Stimulated activated CD8-positive, alpha-beta memory T cell treated with anti-CD3 and anti-CD28 coated beads, Interleukin-12 subunit alpha, Interleukin-12 subunit beta, amount 100 ng/mL, for 1 hour (primary cell): ENCODE measurements at places on chromosomes 3 and 15.

- DNase-seq, result no peak
Observed at GRCh38 chr3:169954142-169954756, 12.4 kb upstream of the SEC62 start.

GRCh38 chr15:40038275-40038637 lies 725 bp downstream of the SRP14 start:
- DNase-seq, result no peak

- DNase-seq, result no peak
Observed at GRCh38 chr3:52428151-52429005, 16.5 kb downstream of the SEMA3G start.

DNA sequence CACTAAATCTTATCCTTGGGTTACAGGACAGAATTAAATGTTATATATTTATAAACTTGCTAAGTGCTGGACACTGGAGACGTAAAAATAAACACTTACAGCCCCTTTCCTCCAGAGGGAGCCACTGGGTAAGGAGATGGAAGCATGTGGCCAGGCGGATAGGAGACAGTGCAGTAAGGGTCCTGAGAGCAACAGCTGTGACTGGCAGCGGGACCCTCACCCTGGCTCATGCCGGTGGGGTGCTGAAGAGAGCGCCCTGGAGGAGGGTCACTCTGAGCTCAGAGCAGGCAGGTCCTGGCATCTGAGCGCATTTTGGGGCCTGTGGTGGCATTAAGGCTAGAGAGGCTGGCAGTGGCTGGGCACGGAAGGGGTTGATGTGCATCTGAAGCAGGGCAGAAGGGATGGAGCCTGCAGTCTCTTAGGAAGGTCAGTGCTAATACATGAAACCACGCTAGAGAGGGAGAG lies 16.0 kb downstream of the SEC61A1 start:
- DNase-seq, result no peak

DNA sequence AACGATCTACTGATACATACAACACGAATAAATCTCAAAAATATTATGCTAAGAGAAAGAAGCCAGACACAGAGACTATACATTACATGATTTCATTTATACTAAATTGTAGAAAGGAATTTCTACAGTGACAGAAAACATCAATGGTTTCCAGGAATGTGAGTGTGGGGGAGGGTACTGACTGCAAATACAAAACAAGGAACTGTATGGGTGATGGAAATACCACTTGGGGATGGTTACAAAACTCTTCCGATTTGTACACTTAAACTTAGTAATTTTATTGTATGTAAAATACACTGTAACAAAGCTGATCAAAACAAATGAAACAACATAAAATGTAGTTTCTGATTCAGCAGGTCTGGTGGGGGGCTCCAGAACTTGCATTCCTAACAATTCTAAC lies 45.8 kb upstream of the IP6K2 start:
- no peak for DNase-seq

- no peak for DNase-seq
Observed at GRCh38 chr3:4588466-4588865, 95.3 kb downstream of the ITPR1 start.

- DNase-seq, result no peak
Observed at GRCh38 chr3:172145031-172145686, 105.8 kb downstream of the FNDC3B start.

GRCh38 chr3:86257955-86258641 lies 732.9 kb downstream of the VGLL3 start:
- DNase-seq, result no peak

- no peak for DNase-seq
Observed at GRCh38 chr15:94070356-94071295, 160.7 kb upstream of the MCTP2 start.

- DNase-seq, result no peak
Observed at GRCh38 chr15:92681141-92681631, 25.6 kb upstream of the FAM174B start.

- DNase-seq, result no peak
Observed at GRCh38 chr3:159800434-159801155, 188.0 kb upstream of the IL12A start.

- DNase-seq, result no peak
Observed at GRCh38 chr3:41740374-41740886, 221.5 kb downstream of the ULK4 start.

GRCh38 chr3:135784557-135784956 lies 181.0 kb upstream of the PPP2R3A start:
- no peak for DNase-seq

- no peak for DNase-seq
Observed at GRCh38 chr3:11164607-11165006, 10.3 kb downstream of the HRH1 start.

DNA sequence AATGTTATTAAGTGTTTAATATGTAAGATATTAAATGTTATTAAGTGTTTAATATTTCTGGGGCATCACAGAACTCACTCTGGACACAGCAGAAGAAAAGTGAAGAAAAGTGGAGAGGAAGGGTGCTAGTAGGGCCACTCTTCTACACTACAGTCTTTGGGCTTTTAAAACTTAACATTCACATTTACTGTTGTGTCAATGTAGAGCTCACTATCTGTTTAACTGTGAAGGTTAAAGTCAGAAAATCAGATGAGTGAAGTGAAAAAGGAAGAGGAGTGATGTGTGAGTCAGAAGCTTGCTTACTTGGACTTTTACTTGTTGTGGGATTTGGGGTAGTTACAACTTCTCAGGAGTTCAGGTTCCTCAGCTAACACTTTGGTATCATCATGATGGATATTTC lies 145.3 kb upstream of the DNAJC19 start:
- no peak for DNase-seq

GRCh38 chr15:96593735-96594134 lies 263.2 kb downstream of the NR2F2 start:
- DNase-seq, result no peak

DNA sequence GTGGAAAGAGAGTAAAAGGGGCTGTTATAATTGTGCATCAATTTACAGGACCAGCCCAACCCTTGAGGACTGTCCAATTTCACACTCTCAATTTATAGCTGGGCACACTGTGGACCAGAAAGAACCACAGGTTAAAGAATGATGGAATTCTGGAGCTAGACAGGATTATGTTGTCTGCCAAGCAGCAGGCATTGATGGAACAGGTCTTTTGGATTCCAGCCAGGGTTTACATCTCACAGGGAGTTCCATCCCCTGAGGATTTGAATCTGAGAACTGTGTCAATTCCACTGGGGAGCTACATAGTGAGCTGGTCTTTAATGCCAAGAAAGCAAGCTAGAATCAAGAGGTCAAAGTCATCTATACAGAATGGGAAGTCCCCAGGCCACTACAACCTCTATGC lies 389.5 kb upstream of the WNT5A start:
- DNase-seq, result no peak

DNA sequence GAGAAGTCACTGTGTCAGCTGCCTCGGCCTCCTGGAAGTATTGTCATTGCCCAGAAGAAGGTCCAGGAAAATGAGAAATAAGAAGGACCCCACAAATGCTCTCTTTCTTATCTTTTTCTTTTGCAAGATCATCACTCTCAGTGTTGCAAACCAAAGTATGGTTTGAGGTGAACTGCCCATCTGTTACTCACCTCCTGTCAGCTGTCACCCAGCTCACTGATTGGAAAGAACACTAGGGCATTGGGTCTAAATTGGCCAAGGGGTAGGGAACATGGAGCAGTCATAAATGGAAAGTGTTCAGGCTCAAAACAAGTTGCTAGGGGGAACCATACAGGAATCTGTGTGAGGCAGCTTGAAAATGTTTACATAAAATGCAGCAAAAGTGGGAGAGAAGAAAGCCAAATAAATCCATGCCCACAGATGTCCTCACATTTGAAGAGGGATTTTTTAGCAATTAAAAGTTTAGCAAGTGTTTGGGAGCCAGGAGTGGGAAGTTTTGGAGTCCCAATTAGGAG lies 431.2 kb upstream of the THBS1 start:
- DNase-seq, result no peak

GRCh38 chr15:80929225-80929624 lies 60.4 kb downstream of the MESD start:
- no peak for DNase-seq

- no peak for DNase-seq
Observed at GRCh38 chr15:49154359-49154758, 1.0 kb downstream of the COPS2 start.

DNA sequence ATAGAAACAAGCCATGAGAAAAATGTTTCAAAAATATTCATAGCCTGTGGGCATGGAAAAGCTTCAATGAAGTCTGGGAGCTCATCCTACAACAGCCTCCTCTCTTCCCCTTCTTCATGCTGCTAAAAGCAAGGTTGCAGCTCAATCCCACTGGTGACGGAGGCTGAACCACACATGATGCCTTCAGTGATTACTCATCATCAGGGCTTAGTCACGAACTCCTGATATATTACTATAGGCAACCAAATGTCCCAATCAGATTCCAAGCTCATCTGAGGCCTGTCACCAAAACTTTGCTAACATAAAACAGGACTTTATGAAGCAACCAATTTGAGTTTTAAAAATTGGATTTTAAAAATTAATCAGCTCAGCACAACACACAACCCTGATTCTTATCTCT lies 24.0 kb upstream of the SLC24A5 start:
- no peak for DNase-seq

DNA sequence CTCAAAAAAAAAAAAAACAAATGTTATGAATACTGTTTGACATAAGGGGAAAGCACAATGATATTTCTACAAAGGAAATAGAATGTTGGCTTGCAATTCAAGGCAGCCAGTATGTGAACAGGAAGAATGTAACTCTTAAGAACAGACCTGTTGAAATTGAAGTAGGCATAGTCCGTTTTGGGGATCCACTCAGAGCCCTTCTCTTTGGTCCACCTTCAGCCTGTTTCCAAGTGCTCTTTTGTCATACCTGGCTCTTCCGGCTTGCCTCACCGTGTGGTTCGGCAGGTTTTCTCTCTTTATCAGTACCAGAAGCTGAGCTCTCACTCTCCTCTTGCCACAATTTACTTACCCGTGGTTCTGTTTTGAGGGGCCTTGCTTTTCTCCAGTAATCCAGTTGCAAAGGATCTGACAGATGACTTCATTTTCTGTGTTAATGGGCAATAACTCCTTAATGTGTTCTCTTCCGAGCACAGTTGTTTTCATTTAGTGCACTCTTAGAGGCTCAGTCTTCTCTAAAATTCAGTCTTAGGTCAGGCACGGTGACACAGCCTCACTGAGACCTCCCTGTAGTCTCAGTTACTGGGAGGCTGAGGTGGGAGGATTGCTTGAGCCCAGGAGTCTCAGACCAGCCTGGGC lies 6.7 kb downstream of the ABHD17C start:
- DNase-seq, result no peak

DNA sequence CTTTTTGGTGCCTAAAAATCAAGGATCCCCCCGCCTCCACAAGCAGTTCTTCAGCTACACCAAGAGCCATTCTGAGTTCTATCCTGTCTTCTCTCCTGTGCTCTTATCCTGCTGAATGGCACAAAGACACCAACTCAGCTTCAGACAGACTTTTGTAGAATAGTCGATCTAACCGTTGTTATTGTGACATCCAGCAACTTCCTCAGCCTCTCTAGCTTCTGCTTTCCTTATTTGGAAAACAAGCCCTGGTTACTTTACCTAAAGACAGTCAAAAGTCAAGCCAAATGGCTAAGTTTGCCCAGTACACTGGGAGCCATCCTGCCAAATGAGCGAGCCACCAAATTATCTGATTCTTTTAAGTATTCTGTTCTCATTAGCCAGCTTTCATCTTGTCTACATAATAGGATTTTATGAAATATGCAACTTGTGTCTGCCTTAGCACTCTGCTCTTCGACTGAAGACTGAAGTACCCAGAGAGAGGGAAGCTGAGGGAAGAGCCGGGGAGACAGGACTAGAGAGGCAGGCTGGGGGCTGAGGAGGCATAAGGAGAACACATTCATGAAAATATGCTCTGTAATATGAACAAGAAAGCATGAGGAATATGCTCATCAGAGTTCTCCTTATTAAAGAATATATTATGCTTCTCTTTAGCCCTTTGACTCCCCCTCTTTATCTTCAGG lies 35.1 kb downstream of the LYZL4 start:
- no peak for DNase-seq

- DNase-seq, result no peak
Observed at GRCh38 chr3:26406636-26407035, 215.9 kb upstream of the LRRC3B start.

GRCh38 chr3:36459177-36459576 lies 78.9 kb downstream of the STAC start:
- no peak for DNase-seq

GRCh38 chr15:88877906-88878305 lies 17.4 kb downstream of the HAPLN3 start:
- DNase-seq, result no peak

DNA sequence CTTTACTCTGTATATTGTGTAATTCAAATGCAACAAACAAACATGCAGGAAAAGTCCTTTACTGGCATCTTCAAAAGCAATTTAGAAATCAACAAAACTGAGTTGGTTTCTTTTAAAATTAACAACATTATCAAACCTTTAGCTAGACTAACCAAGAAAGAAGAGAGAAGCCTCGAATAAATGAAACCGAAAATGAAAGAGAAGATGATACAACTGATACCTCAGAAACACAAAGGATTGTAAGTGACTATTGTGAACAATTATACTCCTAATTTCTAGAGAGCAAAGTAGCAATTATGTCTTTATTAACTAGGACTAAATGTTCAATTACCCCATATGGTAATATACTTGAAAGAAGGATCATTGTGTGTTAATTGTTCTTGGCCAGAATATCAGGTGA lies 49.2 kb upstream of the P3H2 start:
- DNase-seq, result no peak

DNA sequence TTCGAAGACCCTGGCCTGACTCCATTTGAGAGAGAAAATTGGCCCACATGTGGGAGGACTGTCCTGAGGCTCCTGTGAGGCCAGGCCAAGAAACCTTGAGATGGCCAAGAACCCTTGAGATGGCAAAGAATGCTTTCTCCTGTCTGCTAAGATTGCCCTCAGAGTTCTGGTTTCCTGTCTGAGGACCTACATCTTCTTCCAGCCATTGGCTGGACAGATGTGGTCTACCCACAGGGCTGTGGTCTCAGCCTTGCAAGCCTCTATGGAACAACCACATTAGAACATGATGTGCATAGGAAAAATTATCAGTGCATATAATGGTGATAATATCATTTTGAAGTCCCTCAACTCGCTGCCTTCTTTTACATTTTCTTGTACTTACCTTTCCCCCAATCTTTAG lies 10.8 kb upstream of the RASA2 start:
- no peak for DNase-seq

- no peak for DNase-seq
Observed at GRCh38 chr3:127427156-127427555, 139.3 kb upstream of the PRR20G start.

DNA sequence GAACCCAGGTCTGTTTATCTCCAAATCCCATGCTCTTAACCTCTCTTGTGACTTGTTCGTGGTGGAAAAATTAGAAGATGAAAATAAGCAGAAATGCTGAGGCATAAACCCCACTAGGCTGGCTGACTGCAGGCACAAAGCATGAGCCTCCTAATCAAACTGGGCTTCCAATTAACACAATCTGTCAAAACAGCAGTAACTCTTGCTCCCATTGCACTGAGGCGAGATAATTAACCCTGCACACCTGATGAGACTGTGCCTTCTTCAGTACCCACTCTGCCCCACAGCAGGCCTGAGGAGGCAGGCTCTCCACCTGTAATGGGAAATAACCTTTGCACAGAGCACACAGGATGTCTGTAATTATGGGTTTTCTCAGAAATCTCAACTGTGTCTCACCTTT lies 284.4 kb upstream of the WNT5A start:
- no peak for DNase-seq
